ENCODE measurements at places on chromosomes 12 and 14. TPM values are rescaled to one million over a fixed set of nuclear protein-coding genes. Genes with fewer than 3 reads are reported as not detected.
A peak's percentile ranks its signal among the peaks of the same experiment; 100 is the strongest.

LRRK2 gene
- total RNA-seq = 9.3 TPM

PTCSC3 gene
- not detected for total RNA-seq

SLC10A1 gene
- total RNA-seq = not detected

SELPLG gene
- total RNA-seq = 4.0 TPM

DNA sequence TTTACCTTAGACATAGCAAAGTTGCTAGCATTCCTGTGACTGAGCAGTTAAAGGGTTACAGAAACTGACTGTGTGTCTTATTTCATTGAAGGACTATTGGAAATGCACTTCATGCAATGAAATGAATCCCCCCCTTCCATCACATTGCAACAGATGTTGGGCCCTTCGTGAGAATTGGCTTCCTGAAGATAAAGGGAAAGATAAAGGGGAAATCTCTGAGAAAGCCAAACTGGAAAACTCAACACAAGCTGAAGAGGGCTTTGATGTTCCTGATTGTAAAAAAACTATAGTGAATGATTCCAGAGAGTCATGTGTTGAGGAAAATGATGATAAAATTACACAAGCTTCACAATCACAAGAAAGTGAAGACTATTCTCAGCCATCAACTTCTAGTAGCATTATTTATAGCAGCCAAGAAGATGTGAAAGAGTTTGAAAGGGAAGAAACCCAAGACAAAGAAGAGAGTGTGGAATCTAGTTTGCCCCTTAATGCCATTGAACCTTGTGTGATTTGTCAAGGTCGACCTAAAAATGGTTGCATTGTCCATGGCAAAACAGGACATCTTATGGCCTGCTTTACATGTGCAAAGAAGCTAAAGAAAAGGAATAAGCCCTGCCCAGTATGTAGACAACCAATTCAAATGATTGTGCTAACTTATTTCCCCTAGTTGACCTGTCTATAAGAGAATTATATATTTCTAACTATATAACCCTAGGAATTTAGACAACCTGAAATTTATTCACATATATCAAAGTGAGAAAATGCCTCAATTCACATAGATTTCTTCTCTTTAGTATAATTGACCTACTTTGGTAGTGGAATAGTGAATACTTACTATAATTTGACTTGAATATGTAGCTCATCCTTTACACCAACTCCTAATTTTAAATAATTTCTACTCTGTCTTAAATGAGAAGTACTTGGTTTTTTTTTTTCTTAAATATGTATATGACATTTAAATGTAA, 31.5 kb downstream of the MDM2 start:
- no peak for DNase-seq

KRT83 gene
- not detected for total RNA-seq

FAM90A1 gene
- total RNA-seq = 0.17 TPM

GRCh38 chr12:59111851-59112250, 191.5 kb upstream of the LRIG3 start:
- no peak for DNase-seq

DNA sequence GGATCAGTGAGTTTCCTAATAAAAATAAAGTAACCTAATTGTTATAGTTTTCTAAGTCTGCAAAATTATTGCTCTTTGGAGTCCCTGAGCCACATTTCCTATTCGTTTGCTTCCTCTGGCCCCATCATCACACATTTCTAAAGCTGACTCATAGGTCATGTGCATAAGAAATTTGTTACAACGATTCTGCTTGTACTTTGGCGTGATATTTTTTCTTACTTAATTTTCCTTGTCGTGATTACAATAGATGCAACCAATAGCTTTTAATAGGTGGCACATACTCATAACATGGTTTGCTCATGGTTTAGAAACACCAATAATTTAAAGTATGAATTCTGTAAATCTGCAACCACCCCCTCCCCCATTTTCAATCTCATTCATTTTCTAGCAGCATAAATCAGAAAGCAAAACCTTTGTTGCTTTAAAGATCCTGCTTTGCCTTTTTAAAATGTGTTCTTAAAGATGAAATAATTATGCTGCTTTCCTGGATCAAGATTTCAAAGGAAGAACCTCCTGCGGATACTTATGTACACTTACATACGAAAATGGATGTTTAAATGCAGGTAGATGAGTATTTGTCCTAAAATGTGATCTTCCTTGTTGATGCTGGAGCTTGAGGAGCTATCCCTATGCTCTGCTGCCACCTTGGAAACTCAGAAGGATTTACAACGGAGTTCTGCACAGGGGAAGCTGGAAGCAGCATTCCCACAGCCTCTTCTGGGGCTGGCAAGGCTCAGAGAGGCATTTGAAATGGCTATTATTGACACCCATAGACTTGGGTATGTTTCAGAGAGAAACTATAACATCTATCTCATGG, 1.7 kb upstream of the FLRT2 start:
- no peak for DNase-seq

DNA sequence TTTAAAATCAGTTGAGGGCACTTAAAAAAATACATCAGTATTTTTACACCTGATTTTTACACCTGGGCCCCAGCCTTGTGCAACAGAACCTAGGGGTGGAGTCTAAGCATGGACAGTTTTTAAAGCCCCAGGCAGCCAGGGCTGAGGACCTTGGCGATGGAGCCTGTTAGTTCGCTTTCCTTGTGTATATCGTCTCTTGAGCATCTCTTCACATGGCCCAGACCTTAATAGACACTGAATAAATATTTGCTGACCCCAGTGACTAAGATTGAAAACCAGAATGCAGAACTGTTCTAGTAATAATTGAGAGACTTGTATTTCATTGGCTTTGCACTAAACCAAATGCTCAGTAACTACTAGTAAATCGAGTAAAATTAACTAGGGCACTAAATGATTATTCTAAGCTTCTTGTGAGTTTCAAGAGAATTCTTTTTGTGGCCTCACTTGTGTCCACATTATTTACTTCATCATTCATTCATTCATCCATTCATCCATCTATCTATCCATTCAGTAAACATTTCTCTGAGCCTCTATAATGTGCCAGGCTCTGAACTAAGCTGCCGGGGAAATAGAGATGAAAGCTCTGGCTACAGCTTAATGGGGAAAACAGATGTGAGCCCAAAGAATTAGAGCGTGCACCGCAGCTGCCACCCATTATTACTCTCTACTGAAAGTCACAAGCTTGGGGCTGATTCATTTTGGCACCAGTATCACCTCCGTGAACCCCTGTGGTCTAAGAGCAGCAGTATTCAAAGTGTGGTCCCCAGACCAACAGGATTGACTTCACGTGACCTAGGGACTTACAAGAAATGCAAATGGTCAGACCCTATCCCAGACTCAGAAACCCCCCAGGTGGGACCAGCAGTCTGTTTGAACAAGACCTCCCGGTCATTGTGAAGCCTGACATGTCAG, 30.7 kb upstream of the BCL7A start:
- DNase-seq = no peak

DNA sequence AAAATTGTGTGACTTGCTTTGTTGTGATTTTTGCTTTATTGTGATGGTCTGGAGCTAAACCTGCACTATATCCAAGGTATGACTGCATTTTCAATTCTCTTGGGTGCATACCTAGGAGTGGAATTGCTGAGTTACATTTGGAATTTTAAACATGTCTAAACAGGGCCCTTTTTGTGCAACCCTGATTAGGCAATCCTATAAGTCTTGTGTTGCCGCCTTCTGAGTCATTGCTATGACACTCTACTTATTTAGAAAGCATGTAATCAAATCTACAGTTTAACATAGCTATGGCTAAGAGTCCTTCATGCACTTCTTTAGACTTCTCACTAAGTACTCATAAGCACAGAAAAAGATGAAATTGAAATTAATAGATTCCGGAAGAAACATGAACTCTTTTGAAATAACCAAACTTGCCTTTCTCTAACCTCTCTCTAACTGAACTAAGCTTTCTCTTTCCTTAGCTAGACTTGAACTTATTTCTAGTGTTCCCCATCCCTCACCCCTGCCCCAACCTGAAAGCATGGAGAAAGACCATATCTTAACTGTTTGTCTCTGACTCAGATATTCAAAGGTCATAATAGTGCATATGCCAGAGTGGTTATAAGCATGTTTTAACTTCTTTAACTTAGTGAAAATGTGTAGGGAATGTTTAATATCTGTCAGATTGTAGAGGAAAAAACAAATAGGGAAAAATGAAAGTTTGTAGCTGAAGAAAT, 203.0 kb downstream of the SNAPC1 start:
- DNase-seq = no peak

DNA sequence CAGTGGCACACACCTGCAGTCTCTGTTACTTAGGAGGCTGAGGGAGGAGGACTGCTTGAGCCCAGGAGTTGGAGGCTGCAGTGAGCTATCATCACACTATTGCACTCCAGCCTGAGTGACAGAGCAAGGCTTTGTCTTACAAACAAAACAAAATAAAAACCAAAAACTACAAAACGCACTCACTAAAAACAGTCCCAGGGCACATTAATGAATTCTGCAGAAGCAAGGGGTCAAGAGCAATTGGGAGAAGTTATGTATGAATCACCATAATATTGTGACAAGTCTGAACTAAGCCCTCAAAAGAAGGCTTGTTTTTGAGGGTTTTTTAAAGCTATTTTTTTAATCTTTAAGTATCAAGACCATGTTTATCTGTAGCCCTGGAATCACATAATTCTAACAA, 201.1 kb downstream of the MED13L start:
- no peak for DNase-seq

GRCh38 chr14:54194501-54194900, 202.3 kb upstream of the CDKN3 start:
- no peak for DNase-seq

GRCh38 chr14:39451811-39452210, 19.6 kb upstream of the FBXO33 start:
- DNase-seq = no peak

PTGDR gene
- total RNA-seq = 0.49 TPM

DNA sequence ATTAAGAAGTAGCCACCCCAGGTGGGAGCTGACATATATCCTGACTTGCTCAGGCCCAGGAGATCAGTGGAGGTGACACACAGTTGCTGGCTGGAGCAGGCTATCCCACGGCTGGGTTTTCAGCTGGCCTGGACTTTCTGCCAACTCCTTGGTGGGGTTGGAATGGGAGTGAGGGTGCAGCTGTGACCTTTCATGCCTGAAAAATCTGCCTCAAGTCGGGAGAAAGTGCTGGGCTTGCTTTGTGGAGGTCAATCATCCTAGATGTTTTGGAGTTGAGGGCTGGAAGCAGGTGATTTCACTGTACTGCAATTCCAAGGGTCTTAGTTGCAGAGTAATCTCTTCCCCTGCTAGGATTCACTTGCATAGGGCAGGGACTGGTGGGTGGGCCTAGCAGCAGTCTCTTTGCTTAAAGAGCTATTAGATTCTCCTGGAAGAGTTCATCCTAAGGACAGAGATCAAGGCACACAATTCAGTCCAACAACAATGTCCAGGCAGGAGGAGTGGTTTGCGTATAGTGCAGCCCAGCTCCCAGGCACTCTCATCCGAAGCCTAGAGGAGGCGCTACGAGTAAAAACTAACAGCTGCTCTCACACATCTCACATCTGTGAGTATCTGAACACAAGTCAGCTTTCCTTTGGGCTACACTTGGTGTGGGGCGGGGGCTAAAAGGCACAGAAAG, 98.1 kb downstream of the GAS2L3 start:
- DNase-seq = no peak

DNA sequence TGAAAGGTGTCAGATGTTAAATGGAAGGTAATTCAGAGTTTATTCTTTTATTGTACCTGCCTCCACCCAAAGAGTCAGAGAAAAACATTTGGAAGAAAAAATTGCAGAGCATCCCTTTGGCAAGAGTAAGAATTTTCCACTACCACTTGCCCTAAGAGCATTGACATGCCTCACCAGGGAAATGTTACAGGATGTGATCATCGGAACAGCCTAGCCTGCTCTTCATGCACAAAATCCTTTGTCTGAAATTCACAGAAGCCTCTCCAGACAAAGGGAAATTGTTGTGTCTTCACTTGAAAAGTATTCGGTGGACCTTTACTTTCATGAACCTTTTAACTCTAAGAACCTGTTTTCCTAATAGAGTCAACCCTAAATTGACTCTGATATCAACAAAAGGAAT, 36.9 kb downstream of the ATP2A2 start:
- peak; percentile 18 for DNase-seq

- DNase-seq = no peak
Measured at GRCh38 chr12:20474443-20474842, 106.1 kb downstream of the PDE3A start.

GRCh38 chr14:35303149-35303935, 11.2 kb downstream of the PSMA6 start:
- no peak for DNase-seq

MYO1H gene
- 0.21 TPM for total RNA-seq

GDF3 gene
- not detected for total RNA-seq

KLHL33 gene
- total RNA-seq = 0.07 TPM

SLCO1A2 gene
- not detected for total RNA-seq

DNA sequence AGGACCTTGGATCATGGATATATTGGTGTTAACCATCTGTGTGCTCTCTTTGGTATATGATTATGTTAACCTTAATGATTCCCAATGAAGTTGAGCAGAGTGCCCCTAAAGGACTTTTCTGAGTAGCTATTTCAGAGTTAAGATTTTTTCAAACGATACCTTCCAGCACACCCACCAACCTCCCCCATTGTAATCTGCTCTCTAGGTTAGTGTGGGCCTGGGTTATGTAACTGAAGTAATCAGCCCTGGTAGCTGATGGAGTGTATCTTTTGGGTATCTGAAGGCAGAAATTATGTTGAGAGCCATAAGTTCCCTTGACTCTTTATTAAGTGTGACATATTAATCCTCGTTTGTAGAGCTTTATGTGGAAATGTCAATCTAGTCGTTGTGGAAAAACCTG, 47.6 kb upstream of the RNU6-8 start:
- DNase-seq = no peak

SDR9C7 gene
- total RNA-seq = 0.27 TPM

- DNase-seq = no peak
Measured at GRCh38 chr12:4273273-4273651, 300 bp upstream of the CCND2 start.

GRCh38 chr14:100117633-100118395, 41.6 kb downstream of the DEGS2 start:
- DNase-seq = no peak

DNA sequence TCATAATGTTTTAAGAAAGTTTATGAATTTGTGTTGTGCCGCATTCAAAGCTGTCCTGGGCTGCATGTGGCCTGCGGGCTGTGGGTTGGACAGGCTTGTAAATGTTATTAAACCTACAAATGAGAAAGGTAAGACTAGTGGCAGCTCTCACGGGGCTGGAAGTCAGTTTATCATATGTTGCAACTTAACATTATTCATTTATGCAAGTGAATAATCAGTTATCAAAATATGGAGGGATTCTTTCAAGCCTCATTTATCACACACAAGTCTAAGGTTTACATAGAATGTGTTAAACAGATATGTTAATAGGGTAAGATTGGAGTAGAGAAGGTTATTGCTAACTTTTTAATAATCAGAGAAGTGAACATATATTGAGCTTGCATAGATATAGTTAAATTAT, 442.5 kb upstream of the RGS6 start:
- DNase-seq = no peak

Data from heart left ventricle (tissue), 16 donors.